DMS53 (cell line): ENCODE measurements at places on chromosomes 12 and 14.

- DNase-seq, result peak; percentile 65
Measured at GRCh38 chr14:53946404-53947093, 10.1 kb downstream of the BMP4 start.

GRCh38 chr12:106582249-106582591 lies 584 bp upstream of the RFX4 start:
- DNase-seq, result no peak

DNA sequence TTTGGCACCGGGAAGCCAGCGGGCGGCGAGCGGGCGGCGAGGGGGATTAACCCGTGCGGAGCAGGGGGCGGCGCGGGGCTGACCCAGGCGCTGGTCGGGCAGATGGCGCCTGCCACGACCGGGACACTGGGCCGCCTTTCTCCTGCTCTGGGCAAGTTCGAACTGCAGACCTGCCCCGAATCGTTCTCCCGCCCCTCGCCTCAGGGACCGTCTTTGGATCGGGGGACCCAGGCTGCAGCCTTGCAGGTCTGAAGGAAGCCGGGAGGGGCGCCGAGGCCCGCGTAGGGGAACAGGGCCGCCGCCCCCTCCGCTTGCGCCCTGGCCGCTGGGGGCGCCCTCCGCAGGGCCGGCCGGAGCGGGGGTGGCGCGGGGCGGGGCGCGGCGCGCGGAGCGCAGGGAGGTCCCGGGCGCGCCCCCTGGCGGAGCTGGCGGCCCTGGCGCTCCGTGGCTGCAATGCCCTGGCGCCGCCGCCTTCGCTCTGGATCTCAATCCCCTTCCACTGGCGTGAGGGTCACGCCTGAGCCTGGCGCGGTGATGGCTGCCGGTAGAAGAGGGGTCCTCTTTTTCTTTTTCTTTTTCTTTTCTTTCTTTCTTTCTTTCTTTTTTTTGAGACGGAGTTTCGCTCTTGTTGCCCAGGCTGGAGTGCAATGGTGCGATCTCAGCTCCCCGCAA lies 449 bp upstream of the LTBP2 start:
- DNase-seq, result peak; percentile 87

DNA sequence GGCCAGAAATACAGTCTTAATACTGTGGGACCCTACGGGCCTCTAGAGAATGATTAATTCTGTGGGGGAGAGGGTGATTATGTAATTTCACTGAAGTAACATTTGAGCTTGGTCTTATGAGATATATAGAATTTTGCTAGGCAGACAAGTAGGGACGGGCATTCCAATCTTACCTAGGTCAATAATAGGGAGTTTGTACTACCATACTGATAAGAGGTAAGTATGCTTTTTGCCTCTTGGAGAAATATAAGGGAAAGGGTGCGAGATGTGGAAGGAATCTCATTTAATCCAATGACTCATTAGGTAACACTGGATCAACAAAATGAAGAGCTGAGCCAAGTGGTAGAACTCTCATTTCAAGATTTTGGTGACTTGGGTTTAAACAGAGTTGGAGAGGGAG lies 5.2 kb downstream of the RAB5B start:
- DNase-seq, result no peak

- no peak for DNase-seq
Measured at GRCh38 chr14:24693353-24693737, 59.4 kb upstream of the GZMB start.

DNA sequence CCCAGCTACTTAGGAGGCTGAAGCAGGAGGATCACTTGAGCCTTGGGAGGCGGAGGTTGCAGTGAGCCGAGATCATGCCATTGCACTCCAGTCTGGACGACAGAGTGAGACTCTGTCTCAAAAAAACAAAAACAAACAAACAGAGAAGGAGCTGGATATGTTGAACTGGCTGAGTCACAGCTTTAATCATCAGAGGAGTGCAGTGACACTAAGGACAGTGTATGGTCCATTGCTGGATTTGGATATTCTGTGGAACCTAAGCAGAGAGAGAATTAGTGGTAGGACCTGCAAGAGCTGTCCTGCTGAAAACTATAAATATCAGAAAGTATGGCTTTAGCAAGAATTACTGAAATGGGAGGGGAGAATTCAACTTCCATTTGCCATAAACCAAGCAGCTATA lies 163.0 kb upstream of the PELI2 start:
- peak; percentile 38 for DNase-seq

- DNase-seq, result peak; percentile 91
Measured at GRCh38 chr12:81627336-81628189, 131.6 kb downstream of the PPFIA2 start.

DNA sequence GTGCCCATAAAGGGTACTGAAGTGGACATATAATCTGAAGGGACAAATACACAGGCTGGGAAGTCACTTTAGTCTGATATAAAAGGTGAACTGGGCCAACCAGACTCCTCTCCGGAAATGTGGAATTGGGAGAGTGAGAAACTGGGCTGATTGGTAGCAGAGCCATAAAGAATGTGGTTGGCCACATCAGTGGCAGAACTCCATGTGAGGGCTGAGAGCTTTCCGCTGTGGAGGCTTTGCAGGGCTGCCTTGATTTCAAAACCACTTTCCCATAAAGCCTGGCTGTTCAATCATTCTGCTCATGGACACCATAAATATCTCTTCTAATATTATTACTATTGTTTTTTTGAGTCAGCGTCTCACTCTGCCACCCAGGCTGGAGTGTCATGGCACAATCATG lies 220.3 kb downstream of the MON2 start:
- no peak for DNase-seq
